ENCODE measurements at places on chromosomes 7 and 10.

DNA sequence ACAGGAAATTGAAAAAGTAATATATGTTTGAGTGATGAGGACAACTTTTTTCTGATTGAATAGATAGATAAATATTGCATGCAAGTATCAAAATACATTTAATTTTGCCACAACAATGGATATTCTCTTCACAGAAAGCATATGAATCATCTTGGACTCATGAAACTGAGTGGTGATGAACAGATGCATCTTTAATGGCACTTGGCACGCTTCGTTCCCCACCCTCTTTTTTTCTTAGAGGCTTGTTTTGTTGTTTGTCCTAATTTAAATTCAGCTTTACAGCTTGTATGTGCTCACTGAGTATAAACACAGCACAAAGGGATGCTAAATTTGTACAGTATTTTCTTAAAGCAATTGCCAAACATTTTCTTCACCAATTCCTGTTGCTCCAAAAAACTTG lies 145.0 kb upstream of the YAE1 start:
- no peak for DNase-seq

DNA sequence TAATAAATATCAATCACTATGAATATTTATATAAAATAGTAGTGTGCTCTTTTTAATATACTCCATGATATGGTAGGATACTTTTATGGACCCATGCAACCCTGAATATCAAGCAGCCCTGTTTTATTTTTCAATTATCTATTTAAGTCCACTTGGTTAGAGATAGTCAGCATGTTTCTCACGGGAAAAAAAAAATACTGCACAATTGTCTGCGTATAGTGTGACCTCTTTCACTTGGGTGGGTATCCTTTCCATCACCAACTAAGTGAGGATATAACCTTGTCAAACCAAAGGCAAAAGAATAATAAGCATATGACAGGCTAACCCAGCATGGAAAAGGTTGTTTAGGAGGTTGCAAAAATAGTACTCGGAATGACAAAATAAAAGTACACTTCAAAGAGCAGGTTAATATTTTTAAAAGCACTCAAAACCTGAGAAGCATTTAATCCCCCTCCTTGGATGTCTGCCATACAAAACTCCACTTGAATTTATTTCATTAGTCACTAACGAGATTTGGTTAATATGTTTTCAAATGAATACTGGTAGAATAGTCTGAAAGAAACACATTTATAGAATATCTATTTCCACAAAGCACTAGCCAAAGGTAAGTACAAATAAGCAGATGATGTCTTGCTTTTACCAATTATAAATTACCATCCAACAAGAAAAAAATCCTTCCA lies 76.5 kb downstream of the IMMP2L start:
- no peak for DNase-seq

- DNase-seq = no peak
Measured at GRCh38 chr10:30639946-30640786, 10.6 kb upstream of the LYZL2 start.

DNA sequence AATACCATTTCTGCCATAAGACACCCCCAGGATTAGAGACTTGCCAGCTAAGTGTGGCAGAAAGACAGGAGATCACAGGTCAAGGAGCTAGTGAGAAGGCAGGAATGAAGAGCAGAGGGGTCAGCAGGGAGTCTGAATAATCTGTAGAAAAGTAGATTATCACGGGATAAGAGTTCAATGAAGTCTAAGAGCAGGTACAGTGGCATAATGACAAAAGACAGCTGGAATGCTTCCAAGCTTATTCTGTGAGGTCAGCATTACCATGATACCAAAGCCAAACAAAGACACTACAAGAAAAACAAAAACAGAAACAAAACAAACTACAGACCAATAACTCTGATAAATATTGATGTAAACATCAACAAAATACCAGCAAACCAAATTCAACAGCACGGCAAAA lies 20.8 kb downstream of the PILRA start:
- no peak for DNase-seq

- DNase-seq = no peak
Measured at GRCh38 chr10:118027397-118027796, 19.3 kb downstream of the RAB11FIP2 start.

All from NCI-H1417 treated with DMSO at 0.1 percent for 48 hours (cell line).